ENCODE measurements at places on chromosomes 3 and 15.

DNA sequence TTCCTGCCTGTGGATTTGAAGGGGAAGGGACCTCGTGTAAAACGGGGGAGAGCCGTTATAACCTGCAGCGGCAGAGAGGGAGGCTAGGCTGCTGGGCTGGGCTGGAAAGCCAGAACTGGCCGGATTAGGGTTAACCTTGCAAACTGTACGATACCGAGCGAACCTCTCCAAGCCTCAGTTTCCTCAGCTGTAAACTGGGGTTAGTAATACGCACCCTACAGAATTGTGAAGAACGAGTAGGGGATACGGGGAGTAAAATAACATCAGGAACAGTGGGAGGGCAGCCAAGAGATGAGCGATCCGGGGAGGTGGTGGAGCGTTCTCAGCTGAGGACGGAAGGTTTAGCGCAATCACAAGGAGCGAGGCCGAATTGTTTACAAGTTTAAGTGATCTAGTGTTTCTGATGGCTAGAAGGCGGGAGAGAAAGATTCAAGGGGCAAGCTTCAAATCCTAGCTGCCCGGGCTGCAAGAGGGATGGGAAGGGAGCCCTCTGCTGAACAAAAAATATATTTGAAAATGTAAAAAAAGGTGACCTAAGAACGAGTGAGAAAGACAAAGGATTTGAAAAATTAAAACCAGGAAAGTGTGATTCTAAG lies 768 bp upstream of the SEMA5B start:
- no peak for DNase-seq

DNA sequence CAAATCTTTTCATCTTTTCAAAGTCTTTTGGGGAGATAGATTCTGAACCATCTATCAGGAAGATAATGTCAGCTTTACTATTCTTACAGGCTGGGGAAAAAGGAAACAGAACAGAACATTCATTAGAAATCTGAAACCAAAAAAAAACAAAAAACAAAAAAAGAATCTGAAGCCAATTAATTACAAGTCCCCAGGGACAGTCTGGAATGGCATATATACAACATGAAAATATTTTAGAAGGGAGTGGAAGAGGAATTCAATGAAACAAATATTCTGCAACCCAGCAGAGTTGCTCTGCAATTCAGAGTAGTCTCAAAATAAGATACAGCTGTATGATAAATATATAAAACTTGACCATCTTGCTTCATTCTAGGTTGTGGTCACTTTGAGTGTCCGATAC lies 41.7 kb upstream of the CAPN7 start:
- DNase-seq, result no peak

DNA sequence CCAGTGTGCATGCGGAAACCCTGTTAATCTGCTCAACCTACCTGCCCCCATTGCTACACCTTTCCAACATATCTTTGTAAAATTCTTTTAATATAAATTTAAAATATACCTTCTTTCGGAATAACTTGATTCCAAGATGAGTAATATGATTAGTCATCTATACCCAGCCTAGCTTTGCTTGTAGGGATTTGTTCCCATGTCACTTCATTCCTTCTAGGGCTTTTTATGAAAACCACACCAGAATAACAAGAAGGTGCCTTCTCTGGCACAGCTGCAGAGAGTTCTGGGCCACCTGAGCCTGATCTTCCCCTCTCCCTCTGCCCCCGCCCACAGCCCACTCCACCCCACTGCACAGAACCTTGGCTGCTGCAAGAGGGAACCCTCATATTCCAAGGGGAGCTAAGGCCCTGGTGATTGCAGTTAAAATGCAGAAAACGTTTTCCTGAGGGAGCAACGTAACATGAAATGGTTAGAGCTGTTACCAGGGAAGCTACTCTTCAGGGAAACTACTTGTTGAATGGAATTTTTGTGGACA lies 38.6 kb upstream of the HACD2 start:
- no peak for DNase-seq

DNA sequence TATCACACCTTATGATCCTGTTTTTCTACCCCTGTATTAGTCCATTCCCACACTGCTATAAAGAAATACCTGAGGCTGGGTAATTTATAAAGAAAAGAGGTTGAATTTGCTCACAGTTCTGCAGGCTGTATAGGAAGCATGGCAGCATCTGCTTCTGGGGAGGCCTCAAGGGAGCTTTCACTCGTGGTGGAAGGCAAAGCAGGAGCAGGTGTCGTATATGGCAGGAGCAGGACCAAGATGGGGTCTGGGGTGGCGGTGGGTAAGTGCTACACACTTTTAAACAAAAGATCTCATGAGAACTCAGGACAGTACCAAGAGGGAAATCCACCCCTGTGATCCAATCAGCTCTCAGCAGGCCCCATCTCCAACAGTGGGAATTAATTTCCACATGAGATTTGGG lies 15.4 kb upstream of the SCAP start:
- DNase-seq, result no peak

DNA sequence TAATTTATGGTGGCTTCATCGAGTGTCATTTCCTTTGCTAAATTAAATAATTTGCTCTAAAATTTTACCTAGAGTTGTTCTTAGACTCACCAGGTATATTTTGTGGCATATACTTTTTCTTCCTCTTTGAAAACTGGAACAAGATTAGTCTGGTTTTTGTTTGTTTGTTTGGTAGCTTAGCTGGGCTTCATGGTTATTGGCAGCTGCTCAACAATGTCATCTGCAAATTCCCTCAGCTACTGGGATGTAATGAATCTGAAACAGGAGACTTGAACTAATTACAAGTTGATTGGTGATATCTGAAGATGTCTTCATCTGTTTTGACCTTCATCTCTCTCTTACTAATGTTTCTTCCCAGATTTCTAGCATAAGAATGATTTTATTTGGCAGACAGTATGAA lies 270.5 kb upstream of the P2RY1 start:
- DNase-seq, result no peak

GRCh38 chr15:65329984-65330735 lies 25.7 kb downstream of the RNU5B-1 start:
- peak; percentile 24 for DNase-seq

DNA sequence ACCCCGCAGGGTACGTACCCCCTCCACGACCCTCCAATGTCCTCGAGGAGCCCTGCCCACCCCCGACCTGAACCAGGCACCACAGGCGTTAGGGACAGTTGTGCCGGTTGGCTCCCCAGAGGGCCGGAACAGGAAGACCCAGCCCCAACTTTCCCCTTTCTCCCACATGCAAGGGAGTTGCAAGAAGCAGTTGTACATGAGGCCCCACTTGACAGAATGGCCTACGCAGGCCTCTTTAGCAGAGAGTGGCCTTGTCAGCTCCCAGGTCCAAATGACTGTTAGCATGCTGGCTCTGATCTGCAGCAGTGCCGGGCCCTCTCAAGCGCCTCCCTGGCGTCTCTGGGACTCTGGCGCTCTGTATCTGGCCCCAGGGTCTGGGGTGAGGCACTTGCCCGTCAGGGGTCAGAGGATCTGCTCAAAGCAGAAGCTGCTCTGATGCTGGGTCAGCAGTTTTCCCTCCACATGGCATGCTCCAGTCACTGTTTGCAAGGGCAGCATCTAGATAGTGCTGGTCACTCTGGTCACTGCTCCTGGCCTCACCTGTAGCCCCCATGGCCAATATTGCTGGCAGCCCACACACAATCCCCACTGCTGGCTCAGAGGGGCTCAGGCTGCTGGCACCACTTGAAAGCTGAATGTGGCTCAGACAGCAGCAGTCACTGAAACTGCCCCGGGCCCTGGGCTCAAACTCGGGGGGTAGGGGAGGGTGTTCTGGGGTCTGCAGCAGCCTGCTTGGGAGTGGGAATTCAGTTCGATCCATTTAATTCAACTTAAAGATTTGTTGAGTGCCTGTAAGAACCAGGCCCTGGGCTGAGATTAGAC lies 254.5 kb downstream of the FAM43A start:
- DNase-seq, result no peak

DNA sequence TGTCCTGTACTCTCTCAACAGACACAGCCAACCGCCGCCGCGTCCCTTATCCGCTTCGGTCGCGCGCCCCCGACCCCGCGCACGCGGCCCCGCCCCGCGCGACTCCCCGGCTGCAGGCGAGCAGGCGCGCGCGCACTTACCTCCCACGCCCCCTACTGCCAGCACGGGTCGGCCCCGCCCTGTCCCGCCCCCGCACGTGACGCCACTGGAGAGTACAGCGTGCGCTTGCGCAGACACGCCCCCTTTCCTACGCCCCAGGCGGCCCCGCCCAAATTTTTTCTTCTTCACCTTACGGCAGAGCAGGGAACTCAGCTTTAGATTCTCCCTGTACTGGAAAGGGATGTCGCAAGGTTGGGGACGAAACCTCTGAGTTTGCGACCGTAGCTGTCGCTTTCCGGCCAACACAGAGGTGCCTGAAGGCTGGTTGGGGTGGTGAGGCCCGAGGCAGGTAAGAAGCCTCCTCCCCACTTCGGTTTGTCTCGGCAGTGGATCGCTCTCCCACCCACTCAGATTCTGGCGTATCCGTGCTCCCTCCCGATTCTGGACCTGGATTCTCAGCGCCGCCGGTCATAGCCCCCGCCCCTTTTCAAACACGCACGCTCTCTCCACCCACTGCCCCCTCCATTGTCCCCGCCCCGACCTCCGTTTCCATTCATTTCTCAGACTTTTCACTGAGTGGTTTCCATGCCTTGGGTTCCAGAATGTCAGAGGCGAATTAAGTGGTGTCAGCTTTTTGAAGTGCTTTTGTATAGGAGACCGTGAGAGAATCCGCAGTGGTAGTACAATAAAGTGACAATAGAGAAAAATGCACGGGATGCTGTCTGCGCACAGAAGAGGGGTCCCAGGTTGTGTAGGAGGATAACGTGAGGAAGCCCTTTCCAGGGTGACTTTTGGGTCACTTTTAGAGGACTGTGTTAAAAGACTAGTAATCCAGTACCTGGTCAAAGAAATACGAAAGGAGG lies at the start of the genes MYO9A and SENP8:
MYO9A (minus strand) TSS at position 134 of the 962 bp plus-strand sequence. CDS start 71,587 bp downstream, outside the sequence.
SENP8 (plus strand) TSS at position 387 of the 962 bp plus-strand sequence. CDS start 21,221 bp downstream, outside the sequence.
- DNase-seq, result peak; percentile 98

GRCh38 chr3:10378742-10379141 lies 57.8 kb upstream of the SEC13 start:
- DNase-seq, result no peak

GRCh38 chr3:156727519-156728205 lies 53.3 kb downstream of the TIPARP start:
- DNase-seq, result no peak

DNA sequence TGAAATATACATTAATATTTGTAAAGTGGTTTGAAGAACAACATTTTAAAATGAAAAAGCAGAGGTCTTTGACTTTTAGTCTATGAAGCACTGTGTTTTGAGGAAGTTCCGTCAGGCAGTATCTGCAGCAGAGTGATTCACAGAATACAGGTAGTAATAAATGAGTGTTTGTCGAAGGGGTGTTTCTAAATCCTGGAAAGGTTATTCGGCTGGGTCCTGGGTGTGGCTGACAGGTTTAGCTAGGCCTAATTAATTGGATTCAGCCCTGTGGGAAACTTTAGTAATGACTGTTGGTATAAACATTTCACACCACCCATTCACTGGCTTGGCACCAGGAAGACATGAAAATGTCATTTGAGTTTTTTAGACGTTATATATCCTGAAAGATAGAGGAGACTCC lies 51.3 kb downstream of the TIPARP start:
- DNase-seq, result no peak

GRCh38 chr15:63076714-63077046 lies 34.1 kb downstream of the TPM1 start:
- no peak for DNase-seq

- DNase-seq, result no peak
Measured at GRCh38 chr3:40581166-40581565, 56.4 kb downstream of the ZNF621 start.

- DNase-seq, result no peak
Measured at GRCh38 chr3:58203541-58203940, 7.2 kb downstream of the DNASE1L3 start.

DNA sequence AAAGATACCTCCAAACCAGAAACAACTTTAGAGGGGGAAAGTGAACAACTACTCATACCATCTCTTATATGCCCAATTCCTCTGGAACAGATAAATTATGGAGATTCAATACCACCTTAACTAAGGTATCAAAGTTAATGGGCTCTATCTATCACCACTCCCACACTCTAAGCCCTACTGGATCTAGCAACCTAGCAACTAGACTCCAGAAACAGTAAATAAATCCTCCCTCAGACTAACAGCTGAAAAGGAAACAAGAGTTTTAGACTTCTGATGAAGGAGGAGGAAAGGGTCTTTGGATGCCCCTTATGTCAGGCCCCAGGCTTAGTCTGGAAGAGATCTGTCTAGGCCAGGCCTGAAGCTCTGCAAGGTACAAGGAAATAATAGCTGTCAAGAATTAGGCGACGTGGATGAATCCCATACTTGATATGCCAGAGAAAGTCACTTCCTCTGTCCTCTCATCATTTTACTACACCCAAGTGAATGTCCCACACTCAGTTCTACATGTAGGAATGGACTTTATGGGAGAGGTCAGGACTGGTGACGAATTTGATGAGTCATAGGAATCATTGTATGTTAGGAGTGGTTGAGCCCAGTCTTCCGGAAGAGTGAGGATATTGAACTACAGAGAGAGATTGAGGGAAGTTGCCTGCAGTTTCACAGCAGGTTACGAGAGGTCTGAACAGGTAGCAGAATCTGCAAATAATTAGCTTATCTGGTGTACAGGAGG lies 113.8 kb downstream of the AKAP13 start:
- DNase-seq, result no peak

- DNase-seq, result no peak
Measured at GRCh38 chr3:52824037-52824436, 6.4 kb downstream of the ITIH4 start.

GRCh38 chr15:78080088-78080460 lies 2.6 kb upstream of the TBC1D2B start:
- DNase-seq, result no peak

- DNase-seq, result no peak
Measured at GRCh38 chr15:62653122-62653521, 389.4 kb upstream of the TPM1 start.

GRCh38 chr3:177742273-177742672 lies 545.0 kb upstream of the TBL1XR1 start:
- DNase-seq, result no peak

DNA sequence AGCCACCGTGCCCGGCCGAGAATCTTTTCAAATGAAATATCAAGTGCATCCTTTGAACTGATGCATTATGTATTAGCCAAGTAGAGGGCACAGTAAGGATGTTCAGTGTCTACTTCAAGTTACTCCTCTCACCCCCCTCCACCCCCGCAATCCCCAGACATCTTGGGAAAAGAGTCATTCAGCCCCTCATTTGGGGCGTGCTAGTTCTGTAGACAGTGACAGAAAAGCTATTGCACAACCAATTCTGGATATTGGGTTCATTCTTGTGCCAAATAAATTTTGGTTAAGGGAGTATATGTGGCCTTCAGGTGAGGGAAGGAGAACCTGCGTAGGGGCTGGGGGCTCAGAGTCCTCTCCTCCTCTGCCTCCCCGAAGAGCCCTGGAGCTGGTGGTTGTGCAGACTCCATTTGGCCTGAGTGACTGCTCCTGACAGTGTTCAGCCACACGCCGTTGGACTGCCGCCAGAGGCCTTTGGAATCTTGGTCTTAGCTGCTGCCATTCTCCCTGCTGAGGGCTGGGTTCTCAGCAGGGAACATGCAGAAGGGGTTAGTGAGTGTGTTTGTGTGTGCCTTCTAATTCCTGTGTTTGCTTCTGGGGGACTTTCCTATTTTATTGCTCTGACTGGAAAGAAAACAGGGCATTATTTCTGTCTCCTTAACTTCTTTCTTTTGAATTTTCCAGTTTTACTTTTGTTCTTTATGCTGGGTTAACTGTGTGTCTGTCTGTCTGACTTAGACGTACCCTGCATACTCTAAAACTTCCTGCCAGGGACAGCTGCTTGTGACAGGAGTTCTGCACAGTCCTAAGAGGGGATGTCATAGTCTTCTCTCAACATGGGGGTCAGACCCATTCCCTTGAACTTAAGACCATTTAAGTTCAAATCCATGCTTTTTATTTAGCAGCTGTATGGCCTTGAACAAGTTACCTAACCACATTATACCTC lies 21.0 kb downstream of the RARB start:
- DNase-seq, result peak; percentile 80

GRCh38 chr15:73442968-73443367 lies at the start of gene REC114:
Gene REC114 (plus strand): TSS chr15:73443164. CDS start chr15:73443186, 22 bp downstream.
- no peak for DNase-seq

Measured in lower lobe of right lung (tissue), 2 donors.